ENCODE measurements at places on chromosomes 12 and 14.

DNA sequence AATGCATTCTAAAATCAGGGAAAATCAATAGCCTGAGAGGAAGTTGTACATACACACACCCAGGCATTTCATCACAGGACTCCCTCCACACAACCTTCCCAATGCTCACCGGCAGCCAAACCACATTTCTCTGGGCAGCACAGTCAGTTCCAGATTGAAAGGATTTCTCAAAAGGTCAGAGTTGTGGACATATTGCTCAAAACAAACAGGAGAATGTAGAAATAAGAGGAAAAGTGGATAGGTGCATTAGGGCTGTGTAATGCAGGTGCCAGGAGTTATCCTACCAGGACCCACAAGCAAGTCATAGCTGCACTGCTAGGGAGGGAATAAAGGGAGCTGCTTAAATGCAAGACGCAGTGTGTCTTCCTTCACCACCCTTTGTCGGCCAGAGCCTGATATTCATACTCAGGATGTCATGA, 62.9 kb downstream of the GCH1 start:
- no peak for DNase-seq

DNA sequence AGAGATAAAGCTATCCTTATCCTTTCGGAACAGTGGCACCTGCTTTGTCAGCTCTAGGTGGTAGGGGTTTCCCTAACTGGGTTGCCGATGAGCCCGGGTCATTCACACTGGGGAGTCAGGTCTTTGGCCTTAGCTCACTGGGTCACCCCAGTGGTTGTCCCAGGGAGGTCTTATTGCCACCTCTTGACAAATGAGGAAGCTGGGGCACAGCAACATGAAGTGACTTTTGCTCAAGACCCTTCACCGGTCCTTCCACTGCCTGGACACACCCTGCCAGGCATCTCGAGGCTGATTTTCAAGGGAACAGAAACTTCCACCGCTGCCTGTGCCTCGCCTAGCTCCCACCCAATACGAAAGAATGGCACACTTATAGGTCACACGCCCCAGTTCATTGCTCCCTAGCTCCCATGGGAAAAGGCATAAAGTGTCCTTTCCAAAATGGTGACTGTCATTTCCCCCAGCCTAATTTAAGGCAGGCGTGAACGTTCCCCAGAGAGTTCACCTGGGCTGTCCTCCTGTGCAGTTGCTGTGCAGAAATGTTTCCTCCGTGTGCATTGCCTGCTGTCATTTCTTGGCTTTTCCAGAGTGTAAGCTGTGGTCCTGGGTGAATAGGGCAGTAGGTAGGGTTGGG, 156.1 kb upstream of the CCND2 start:
- no peak for DNase-seq

- no peak for DNase-seq
These were observed 16.4 kb upstream of the LRP10 start for GRCh38 chr14:22854963-22855724.

- DNase-seq = no peak
These were observed 65.4 kb downstream of the ZFP36L1 start for GRCh38 chr14:68727315-68728047.

GRCh38 chr12:11967376-11968047, 103.2 kb upstream of the BCL2L14 start:
- no peak for DNase-seq

Data from stimulated activated naive CD8-positive, alpha-beta T cell treated with anti-CD3 and anti-CD28 coated beads, Interleukin-15, amount 100 ng/mL, for 72 hours (primary cell).